Stimulated activated CD8-positive, alpha-beta memory T cell treated with anti-CD3 and anti-CD28 coated beads, Interleukin-4, amount 100 ng/mL, for 48 hours (primary cell): ENCODE measurements at places on chromosomes 4 and X.

DNA sequence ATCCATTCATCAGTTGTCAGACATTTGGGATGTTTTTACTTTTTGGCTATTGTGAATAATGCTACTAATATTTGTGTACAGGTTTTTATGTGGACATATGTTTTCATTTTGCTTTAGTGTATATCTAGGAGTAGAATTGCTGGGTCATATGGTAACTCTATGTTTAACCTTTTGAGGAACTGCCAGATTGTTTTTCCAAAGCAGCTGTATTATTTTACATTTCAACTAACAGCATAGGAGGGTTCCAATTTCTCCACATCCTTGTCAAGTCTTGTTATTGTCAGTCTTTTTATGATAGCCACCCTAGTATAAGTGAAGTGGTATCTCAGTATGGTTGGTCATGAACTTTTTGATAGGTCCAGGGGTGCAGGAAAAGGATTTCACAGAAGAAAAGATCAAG, 114.5 kb upstream of the FAM9C start:
- no peak for DNase-seq

DNA sequence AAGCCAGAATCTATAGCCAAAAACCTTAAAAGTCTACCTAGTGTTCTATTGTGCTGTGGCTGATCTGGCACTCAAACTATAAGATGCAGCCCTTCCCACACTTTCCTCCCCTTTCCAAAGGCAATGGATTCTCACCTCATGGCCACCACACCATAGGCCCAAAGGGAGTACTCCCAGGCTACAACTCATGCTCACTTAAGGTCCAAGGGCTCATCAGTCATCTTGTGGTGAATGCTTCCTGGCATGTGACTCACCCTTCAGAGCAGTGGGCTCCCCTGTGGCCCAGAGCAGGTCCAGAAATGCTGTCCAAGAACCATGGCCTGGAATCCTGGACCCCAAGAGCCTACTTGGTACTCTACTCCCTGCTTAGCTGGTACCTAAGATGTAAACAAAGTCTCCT, 181.0 kb downstream of the CHRDL1 start:
- DNase-seq, result no peak

DNA sequence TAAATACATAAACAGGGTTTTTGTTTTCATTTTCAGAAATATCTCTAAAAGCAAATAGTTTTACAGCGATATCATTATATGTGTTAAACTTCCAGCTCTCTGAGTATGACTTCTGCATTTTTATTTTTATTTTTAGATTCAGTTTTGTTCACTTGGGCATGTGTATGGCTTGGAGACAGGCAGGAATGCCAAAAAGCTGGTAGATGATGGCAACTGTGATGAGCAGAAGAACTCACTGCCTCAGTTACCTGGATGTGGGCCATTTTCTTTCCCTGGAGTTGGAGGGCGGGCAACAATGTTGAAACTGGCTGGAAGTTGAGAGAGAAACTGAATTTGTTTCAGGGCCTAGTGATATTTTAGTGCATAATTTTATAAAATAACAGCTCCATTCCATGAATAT, 266.4 kb downstream of the ARHGAP24 start:
- no peak for DNase-seq

DNA sequence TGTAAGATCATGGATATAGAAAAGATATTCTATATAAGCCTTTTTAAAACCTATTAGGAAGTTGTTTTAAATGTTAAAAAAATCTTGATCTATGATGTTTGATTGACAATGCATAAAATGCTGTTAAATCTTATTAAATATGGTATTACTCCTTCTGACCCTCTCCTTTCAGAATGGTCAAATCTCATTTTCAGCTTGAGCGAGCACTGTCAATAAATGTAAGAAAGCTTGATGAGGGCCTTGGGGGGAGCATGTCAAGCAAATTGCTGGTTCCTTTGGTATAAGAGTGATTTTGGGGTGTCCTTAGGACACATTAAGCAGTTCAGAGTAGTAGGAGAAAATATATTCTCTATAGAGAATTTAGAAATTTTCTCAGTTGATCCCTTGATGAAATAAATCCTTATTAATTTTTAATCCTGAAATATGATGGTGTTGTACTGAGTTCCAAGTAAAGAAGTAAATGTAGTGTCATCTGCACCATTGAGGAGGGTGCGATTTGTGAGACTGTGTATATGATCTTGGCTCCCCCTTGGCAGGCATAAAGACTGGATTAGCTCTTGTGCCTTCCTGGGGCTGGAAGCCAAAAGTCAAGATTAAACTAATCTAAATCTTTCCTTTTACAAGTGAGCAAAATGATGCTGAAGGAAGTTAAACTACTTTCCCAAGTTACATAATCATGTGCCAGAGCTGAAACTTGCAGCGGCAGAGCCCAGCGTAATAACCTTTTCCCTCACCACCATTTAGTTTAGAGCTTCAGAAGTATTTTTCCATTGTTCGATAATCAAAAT, 82.6 kb upstream of the ANK2 start:
- DNase-seq, result no peak
